ENCODE measurements at places on chromosomes 1 and 21.

DNA sequence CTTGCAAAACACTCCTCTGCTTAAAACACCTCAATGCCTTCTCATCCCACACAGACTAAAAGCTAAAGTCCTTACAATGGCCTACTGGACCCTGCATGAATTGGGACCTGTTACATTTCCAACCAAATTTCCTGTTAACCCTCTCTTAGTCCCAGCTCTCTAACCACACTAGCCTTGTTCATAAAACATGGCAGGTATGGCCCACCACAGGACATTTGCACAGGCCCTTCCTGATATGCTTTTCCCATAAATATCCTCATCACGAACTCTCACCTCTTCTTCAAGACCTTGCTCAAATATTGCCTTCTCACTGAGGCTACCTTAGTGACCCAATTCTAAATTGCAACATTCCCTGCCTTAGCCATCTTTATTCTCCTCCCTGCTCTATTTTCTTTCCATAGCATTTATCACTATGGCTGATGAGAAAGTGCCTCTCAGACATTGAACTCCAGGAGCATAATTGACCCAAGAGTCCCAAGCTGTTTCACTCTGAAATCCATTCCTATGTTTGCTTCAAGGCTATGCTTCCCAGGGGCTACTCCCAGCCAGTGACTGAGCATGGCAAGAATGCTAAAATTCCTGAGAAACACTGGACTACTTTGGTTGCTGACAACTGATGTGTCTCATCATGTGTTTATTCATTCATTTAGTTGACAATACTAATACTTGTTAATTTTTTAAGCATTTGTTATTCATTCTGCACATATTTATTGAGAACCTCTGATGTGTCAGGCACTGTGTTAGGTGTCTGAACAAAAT is 2.7 kb upstream of the PALMD start:
- DNase-seq = no peak

- no peak for DNase-seq
Observed at GRCh38 chr1:46278807-46279206, 24.6 kb downstream of the LRRC41 start.

GRCh38 chr1:228445490-228445842 is 28.8 kb upstream of the TRIM17 start:
- no peak for DNase-seq

DNA sequence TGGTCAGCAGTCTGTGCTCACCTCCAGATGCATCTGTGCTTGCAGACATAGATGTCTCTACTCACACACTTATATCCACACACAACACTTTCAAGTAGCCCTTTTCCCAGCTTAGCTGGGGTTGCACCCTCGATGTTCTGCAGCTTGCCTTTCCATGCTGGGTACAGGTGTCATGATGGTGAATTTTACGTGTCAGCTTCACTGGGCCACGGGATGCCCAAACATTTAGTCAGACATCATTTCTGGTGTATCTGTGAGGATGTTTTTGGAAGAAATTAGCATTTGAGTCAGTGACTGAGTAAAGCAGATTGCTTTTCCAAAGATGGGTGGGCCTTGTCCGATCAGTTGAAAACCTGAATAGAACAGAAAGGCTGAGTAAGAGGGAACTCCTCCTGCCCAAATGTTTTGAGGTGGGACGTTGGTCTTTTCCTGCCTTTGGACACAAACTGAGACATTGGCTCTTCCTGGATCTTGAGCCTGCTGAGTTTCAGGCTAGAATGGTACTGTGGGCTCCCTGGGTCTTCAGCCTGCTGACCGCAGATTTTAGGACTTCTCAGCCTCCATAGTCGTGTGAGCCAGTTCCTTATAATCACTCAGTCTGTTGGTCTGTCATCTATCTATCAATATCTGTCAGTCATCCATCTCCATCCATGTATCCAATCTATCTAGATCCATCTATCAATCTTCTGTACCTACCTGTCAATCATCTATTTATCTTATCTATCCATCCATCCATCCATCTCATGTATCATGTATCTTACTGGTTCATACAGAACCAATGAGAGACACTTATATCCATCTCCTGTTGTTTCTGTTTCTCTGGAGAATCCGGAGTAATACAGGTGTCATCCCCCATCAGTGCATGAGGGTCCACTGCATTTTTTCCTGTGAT is 12.7 kb upstream of the OBSCN start:
- no peak for DNase-seq

GRCh38 chr1:212646588-212646987 is 38.0 kb downstream of the ATF3 start:
- DNase-seq = no peak

GRCh38 chr1:64839261-64839660 is 94.4 kb downstream of the RAVER2 start:
- no peak for DNase-seq

DNA sequence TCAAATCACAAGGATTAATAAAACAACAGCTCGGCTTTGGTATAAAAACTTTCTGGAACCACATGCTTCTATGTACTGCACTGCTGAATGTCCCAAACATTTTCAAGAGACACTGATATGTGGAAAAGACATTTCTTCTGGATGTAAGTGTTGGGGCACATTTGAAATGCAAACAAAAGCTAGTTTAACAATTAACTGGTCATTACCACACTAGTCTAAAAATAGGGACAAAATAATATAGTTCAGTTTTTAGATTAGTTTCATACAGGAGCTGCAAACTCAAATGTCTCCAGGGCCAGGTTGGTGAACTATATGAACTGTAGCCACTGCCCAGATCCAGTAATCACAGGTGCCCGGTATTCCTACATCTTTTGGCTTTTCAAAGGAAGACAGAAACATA is 3.2 kb downstream of the IL23R start:
- DNase-seq = no peak

DNA sequence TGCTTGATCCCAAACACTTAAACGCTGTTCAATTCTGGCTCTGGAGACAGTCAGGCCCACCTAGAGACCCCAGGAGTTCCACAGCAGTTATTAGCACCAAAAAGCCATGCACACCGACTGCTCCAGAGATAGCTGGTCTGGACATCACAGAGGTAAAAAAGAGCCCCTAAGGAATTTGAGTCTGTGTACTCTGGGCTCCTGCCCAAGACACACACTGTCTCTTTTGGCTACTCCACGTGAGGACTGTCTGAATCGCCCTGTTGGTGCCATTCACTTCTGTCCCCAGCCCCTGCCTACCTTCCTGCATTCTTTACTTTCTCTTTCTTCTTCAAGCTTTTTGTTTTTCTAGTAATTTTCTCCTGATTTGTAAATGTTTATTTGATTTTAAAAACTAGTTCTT is 197.4 kb downstream of the ADGRL2 start:
- no peak for DNase-seq

DNA sequence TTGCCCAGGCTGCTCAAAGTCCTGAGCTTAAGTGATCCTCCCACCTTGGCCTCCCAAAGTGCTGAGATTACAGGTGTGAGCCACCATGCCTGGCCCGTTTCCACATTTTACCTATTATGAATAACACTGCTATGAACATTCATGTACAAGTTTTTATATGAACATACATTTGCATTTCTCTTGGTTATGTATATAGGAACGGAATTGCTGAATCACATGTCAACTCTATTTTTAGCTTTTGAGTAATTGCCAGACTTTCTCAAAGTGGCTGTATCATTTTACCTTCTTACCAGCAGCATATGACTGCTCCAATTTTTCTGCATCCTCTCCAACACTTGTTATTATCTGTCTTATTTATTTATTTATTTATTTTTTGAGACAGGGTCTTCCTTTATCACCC is 2.7 kb downstream of the SPATA21 start:
- DNase-seq = no peak

DNA sequence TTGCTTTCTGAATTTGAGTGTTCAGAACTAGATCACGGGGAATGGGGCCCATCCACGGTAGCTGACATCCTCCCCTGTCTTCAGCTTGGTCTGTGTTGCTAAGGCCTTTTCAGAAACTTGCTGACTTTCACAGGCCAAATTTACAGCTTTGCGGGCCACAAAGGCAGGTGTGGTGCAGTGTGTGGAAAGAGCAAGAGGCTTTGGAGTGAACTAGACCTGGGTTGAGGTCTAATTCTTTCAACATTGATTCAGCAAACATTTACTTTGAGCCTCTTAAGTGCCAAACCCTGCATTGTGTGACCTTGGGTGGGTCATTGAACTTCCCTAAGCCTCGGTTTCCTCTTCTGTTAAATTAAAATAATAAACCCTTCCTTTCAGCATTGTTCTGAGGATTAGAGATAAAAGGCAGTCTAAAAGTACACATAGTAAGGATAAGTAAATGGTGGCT is 24.3 kb downstream of the STPG1 start:
- no peak for DNase-seq

- DNase-seq = no peak
Observed at GRCh38 chr1:114015075-114015474, 35.8 kb downstream of the OLFML3 start.

GRCh38 chr1:19401535-19401889 is 83.8 kb downstream of the CAPZB start:
- DNase-seq = no peak

- DNase-seq = peak; percentile 7
Observed at GRCh38 chr1:32627596-32628162, 22.7 kb downstream of the ZBTB8OS start.

- DNase-seq = no peak
Observed at GRCh38 chr1:16215882-16216753, 3.7 kb upstream of the ARHGEF19 start.

GRCh38 chr1:11800756-11801433 is 4.9 kb downstream of the MTHFR start:
- no peak for DNase-seq

GRCh38 chr1:89942825-89943658 is 51.9 kb upstream of the ZNF326 start:
- no peak for DNase-seq

DNA sequence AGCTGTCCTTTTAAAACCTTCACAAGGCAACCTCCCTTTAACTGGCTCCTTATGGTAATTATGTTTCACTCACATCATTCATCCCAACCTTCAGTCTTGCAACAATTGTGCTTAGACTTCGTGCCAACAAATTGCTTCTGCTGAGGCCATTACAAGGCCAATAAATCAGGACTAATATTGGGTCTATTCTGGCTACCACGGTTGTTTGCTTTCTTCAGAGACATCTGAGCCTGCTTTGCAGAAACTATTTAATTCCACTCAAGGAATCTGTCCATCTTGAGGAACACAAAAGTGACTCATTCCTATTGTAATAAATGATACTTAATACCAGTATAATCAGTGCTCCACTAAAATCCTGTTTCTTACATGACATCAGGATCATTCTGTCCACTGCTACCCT is 2.6 kb upstream of the GSTM4 start:
- no peak for DNase-seq

GRCh38 chr1:53014791-53015507 is 47.1 kb upstream of the PODN start:
- DNase-seq = peak; percentile 50

DNA sequence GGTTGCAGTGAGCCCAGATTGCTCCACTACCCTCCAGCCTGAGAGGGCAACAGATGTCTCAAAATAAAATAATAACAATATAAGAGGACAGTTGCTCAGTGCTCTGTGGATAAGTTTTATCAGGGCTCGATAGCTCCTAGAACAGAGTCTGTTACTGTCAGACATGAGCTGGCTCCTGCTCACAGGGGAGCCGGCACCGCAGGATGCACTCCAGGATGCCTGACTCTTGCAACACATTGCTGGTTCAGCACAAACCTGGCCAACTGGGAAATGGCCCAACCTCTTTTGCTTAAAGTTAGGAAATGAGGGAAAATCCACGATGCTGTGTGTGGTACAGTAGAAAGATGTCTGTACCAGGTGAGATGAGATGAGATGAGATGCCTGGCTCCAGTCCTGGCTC is 5.8 kb upstream of the CTSE start:
- peak; percentile 7 for DNase-seq

- no peak for DNase-seq
Observed at GRCh38 chr1:183315991-183316758, 102.0 kb downstream of the NMNAT2 start.

DNA sequence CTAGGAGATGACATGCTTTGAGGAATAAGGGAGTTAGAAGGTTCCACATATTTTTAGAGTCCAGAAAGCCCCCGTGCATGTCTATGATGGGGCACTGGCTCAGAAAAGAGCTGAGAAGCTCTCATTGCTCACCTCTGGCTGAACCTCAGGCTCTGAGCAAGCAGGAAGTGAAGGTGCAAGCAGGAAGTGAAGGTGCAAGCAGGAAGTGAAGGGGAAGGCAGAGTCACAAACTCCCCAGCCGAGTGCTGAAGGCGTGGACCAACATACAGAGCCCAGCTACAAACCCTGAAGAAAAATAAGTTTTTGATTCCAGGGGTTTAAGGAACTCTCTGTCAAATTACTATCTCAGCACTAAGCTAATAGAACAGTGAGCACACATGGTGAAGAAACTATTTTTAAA is 7.0 kb downstream of the KRTAP10-8 start:
- no peak for DNase-seq

- DNase-seq = no peak
Observed at GRCh38 chr1:198359024-198359653, 181.3 kb downstream of the ATP6V1G3 start.

DNA sequence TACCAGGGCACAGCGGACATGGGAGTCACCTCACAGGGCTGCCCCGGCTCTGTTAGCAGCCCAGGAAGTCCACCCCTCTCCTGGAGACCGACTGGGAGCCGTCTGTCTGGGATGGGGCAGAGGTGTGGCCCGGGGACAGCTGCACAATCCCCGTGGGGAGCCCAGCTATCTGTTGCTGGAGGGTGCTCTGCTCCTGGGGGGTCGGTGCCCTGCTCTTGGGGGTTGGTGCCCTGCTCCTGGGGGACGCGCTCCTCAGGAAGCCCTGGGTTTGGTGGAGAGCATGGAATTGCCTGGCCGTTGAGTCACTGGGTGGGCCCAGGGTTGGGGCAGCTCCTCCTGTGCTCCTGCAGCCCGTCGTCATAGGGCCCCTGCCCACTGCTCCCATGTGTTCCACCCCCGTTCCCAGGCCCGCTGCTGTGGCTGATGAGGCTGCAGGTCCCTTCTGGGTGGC is 39.3 kb downstream of the AGPAT3 start:
- DNase-seq = no peak

DNA sequence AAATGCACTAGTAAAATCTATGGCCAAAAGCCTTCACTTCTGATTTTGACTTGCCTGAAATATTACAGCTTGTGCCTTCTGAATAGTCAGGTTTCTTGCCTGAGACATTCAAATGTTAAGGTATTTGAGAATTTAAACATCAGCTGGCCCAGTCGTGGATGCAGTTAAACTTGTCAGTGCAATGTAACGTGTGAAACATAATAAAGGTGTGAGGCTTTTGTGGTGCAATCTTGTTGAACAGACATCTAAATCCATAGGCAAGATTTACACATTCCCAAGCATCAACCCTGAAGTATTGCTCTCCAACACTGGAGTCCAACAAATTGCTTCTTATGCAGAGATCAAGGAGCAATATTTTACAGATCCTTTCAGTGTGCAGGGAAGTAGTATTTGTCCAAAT is 4.4 kb downstream of the CCN1 start:
- DNase-seq = no peak

Data from memory B cell (primary cell).